Effector memory CD4-positive, alpha-beta T cell (primary cell): ENCODE measurements at places on chromosomes 1 and 21.

DNA sequence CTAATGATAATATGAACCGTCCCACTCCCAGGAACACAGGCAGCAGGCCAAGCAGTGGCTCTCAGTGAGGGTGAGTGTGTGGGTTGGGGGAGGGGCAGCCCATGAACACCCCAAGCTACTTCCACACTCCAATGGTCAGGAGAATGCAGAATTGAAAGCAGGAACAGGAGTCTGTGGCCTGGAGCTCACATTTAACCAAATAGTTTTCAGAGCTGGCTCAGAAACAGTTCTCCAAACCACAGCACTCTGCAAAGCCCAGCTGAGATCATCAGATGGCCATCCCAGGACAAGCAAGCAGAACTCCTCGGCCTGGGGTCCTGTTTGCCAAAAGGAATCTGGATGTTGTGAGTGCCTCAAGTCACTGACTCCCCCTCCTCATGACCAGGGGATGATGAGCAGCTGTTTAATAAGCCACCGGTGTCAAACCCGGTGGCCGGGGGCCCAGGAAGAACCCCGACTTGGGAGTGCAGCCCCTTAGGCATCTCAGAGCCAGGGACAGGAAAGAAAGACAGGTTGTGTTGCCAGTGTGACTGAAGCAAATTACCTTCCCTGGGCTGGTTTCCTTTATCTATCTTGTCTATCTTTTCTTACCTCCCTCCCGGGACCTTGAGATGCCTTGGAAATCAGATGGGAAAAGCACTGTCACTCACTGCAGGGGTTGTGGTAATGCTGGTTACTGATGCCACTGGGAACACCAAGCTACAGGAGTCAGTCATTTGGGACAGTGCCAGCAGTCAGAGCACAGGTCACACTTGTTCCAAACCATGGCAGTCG lies 20.4 kb downstream of the DEGS1 start:
- DNase-seq, result no peak

- no peak for DNase-seq
Measured at GRCh38 chr1:3242408-3243260, 173.6 kb downstream of the PRDM16 start.

DNA sequence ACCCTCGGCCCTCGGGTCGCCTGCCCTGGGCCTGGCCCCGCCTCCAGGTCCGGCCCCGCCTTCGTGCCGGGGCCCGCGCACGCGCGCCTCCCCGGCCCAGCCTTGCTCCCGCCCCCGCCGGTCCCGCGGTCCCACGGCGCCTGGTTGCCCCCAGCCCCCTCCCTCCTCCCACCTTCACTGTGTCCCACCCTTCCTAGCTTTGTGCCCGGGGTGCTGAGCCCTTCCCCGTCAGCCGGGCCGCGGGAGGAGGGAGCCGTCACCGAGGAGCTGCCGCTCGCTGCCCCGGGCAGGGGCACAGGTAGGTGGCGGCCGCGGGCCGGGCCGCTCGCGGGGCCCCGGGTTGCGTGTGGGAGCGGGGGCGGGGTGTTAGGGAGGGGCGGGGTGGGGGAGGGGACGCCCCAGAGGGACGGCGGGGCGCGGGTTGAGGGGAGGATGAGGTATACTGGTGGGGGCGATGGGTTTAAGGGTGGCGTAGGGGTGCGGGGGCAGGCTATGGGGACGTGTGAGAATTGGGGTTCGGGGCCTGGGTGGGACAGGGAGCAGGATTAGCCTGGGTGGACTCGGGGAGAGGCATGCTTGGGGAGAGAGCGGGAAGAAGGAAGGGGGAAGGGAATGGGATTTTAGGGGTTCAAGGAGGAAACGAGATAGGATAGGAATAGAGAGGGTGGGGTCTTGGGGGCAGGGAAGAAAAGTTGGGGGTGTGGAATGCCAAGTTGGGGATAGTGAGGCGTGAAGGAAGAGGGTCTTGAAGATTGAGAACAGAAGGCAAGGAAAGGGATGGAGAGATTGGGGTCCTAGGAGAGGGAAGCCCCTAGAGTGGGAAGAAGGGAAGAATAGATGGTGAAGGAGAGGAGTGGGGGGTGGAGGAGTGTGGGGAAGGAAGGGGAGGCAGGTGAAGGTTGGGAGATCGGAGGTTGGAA lies at the start of gene LRRC42:
LRRC42 (plus strand) TSS at position 99 of the 920 bp plus-strand sequence. CDS start 5,650 bp downstream, outside the sequence.
- no peak for DNase-seq

DNA sequence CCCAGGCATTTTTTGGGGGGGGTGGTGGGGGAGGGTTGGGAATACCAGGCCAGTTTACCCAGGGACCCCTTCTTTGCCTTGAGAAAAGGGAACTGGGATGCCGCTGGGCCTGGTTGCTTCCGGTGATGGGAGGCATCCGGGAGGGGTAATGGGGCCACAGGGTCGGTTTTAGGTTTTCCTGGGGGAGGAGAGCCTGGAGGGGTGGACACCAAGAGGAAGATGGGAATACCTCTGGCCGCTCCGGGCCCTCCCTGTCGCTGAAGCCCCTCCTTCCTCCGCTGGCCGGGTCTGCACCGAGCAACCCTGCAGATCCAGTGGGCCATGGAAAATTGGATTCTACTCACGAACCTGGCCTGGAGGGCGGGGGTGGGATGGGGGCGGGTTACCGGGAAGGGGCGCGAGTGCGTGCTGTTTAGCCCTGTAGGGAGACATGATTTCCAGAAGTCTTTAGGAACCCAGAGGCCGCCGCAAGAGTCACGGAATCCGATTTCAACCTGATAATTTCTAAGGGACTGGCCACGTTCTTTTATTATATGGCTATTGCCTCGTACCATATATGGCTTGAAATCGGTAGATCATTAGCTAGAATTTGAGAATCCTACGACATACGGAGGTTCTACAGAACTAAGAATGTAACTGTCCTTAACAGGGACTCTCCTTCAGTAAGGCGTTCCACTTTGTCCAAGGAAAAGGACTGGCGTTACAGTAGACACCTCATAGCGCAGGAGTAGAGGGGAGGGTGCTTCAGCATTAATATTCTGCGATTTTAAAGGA lies 749 bp downstream of the AKIRIN1 start:
- DNase-seq, result no peak

DNA sequence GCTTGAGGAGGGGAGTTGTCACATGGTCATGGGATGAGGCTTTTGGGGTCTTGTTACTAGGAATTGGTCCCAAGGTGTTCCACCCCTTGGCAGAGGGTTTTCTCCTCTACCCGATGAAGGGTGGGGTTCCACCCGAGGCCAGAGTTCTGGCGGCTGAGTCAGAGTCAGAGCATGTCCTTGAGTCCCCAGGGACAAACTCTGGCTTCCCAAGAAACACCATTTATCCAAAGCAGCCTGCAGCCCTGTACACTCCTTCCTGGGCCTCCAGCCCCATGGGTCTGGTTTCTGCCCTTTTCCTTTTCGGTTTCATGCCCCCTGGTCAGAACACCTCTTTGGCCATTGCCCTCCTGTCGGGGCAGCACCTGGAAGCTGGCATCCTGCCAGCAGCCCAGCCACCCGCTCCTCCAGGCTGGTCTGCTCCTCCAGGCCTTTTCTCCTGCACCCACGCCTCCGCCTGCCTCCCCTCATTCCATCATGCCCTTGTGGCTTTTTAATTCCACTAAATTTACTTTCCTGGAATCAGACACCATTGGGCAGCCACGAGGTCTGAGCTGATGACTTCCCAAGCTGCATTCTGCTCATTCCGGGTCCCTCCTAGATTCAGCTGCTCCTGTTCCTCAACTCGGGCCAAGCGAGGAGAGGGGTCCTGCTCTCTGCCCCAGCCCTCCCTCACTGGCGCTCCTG lies 301.7 kb upstream of the VAMP3 start:
- DNase-seq, result no peak

- no peak for DNase-seq
Measured at GRCh38 chr1:26493938-26494337, 21.7 kb downstream of the HMGN2 start.

- DNase-seq, result no peak
Measured at GRCh38 chr1:233569636-233570035, 44.3 kb upstream of the KCNK1 start.

GRCh38 chr21:27519361-27519760 lies 552.5 kb upstream of the ADAMTS5 start:
- no peak for DNase-seq

DNA sequence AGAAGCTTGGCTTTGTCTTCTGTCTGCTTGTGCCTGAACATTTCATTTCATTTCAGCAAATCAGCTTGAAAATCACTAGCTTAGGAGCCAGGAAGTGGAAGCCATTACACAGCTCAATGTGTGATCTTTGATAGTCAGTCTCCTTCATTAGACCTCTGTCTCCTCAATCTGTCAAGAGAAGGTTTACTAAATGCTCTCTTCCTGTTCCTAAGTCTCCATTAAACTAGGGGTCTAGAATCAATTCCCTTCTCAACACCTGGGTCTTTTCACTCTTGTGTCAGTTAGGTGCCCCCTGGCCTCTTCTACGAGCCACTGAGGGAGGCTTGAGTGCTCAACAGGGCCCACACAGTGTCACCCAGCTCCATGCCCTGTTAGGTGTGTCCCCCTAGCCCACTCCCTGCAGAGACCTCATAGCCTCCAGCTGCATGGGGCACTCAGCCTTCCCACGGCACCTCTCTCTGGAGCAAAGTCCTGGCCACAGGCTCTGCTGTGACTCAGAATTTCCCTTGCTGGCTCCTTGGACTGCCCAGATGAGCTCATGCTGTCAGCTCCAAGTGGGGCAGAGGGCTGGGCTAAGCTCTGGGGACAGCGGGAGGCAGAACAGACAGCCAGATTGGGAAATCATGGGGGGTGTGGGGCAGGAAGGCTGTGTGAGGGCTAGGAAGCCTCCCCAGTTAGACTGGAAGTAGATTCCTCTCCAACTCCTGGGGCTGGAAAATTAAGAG lies 115.7 kb upstream of the IPO9 start:
- DNase-seq, result no peak

GRCh38 chr21:17622018-17622417 lies 9.3 kb upstream of the BTG3 start:
- DNase-seq, result no peak

DNA sequence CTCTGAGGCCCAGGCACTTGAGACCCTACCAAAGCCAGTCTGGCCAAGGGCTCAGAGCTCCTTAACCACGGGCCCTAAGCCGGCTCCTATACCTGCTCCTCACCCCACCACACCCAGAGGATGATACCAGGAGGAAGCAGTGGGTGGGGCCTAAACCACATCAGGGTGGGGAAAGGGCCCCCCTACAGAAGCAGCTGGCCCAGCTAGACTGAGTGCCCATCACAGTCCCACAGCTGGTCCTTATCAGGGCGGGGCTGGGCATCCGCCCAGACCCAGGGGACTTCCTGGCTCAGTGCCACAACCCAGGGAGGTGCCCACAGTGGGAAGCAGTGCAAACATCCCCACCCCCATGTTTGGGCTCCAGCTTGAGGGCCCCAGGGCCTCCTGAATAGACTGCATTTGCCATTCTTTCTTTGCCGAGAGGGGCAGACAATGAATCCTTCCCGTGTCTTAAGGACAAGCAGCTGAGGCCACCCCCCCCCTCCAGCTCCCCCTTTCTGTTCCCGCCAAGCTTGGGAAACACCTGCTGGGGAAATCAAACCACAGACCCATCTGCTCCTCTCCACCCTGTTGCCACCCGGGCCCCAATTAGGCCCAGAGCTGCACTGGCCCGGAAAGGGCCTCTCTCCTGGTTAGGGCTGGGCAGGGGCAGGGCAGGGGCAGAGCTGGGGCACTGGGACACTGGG lies 6.2 kb downstream of the E2F2 start:
- DNase-seq, result peak; percentile 32

DNA sequence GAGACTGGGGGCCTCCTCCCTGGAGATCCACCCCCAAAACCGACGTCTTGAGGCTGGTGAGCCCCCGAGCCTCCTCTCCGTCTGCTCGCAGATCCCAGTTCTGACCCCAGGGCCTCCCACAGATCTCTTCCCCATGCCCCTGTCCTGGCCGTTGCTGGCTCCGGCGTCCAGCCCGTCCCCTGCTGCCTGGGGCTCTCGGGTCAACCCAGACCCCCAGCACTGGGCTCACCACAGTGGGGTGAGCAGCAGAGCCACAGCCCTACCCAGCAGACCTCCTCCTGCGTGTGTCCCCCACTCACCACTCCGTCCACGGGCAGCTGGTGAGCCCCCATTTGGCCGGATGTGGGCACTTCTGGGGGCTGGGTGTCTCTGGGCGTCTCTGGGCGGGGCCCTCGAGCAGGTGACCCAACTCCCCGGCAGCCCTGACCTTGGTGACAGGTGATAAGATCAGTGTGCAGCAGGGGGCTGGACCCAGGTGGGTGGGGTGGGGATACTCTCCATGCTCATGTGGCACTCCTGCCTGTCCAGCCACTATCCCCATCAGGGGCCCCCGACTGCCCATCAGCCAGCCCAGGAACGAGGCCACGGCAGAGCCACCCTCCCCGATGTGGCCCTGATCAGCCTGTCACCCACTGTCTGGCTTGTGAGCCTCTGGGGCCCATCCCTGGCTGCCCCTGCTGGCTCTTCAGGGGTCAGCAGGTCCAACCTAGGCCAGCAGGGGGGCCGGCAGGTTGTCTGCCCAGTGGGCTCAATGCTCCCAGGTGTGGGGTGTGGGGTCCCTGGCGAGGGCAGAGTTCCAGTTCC lies 709 bp downstream of the TNFRSF14 start:
- no peak for DNase-seq

DNA sequence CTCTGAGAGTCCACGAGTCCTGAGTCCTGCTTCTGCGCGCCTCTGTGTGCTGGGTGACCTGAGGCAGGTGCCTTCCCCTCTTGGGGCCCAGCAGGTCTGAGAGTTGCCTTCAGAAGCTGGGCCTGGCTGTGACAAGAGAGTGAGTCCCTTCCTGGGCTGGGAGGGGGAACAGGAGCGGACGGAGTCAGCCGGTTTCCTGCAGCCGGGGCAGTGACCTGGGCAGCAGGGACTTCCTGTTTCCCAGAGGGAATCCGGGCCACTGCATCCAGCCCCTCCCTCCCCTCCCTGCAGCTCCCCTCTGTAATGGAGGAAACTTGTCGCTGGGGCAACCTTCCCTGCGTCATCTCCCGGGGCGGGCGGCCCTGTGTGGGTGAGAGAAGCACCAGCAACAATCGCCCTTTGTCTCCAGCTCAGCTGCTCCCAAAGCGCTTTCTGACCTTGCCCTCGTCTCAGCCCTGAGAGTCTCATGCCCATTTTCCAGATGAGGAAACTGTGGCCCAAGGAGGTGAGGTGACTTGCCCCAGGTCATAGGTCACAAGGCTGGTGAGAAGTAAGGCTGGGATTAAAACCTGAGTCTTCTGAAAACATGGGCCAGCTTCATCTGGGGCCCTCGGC lies 61.1 kb downstream of the SDC3 start:
- DNase-seq, result no peak

- no peak for DNase-seq
Measured at GRCh38 chr1:155136748-155137147, 1.1 kb downstream of the SLC50A1 start.

- DNase-seq, result no peak
Measured at GRCh38 chr21:25025596-25025995, 581.7 kb downstream of the MRPL39 start.
